ENCODE measurements at places on chromosomes 16 and 17. TPM values are rescaled to one million over a fixed set of nuclear protein-coding genes. Genes with fewer than 3 reads are reported as not detected.

KRTAP4-11 gene
- polyA plus RNA-seq: not detected

WNT9B gene
- 0.53 TPM for polyA plus RNA-seq

NR1D1 gene
- polyA plus RNA-seq: 20.2 TPM

ADORA2B gene
- polyA plus RNA-seq: 0.68 TPM

GNAO1 gene
- 9.1 TPM for polyA plus RNA-seq

GRIN2A gene
- polyA plus RNA-seq: 0.69 TPM

DDX52 gene
- 13.9 TPM for polyA plus RNA-seq

MBTD1 gene
- 3.4 TPM for polyA plus RNA-seq

NPIPA7 gene
- polyA plus RNA-seq: 3.5 TPM

TRPV2 gene
- 5.2 TPM for polyA plus RNA-seq

TPSAB1 gene
- polyA plus RNA-seq: 1.1 TPM

CDR2 gene
- 8.4 TPM for polyA plus RNA-seq

C1QTNF8 gene
- polyA plus RNA-seq: not detected

TAOK2 gene
- 37.8 TPM for polyA plus RNA-seq

IL17C gene
- polyA plus RNA-seq: not detected

PPY gene
- polyA plus RNA-seq: not detected

ARHGAP27 gene
- 16.3 TPM for polyA plus RNA-seq
